ENCODE measurements at places on chromosomes 7 and 10. TPM values are rescaled to one million over a fixed set of nuclear protein-coding genes. Genes with fewer than 3 reads are reported as not detected.
A peak's percentile ranks its signal among the peaks of the same experiment; 100 is the strongest.

The ADO gene
- 15.3 TPM for polyA plus RNA-seq

DNA sequence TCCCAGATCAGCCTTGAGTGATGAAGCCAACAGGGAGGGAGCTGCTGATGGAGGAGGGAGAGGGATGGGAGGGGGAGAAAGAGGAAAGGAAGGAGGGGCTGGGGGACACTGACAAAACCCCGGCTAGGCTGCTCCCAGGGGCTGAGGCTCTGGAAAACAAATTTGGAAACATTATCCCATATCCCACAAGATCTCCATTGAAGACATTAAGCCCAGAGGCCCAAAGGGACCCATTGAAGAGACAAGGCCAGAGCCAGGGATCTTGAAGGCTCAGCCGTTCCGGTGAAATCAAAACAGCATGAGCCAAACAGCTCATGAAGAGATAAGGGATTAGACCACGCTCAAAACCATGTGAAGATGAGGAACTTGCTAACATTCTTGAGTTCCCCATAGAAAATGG, 184.3 kb upstream of the ITGB1 start:
- no peak for DNase-seq

DNA sequence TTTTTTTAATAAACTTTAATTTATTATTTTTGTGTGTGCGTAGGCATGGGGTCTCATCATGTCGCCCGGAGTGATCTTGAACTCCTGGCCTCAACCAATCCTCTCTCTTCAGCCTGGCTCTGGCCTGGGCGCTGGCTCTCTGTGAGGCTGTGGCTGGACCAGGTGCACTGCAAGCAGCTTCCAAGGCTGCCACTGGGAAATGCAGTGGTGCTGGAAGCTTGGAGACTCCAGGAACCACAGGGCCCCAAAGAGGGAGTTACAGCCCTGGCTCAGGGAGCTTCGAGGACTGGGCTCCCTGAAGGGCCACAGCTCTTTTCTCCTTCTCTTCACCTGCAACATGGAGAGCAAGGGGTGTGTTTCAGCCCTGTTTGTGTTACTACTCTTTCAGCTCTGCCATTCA, 36.7 kb upstream of the BNIP3 start:
- DNase-seq, result no peak

The ELOVL3 gene
- polyA plus RNA-seq, result 0.34 TPM

DNA sequence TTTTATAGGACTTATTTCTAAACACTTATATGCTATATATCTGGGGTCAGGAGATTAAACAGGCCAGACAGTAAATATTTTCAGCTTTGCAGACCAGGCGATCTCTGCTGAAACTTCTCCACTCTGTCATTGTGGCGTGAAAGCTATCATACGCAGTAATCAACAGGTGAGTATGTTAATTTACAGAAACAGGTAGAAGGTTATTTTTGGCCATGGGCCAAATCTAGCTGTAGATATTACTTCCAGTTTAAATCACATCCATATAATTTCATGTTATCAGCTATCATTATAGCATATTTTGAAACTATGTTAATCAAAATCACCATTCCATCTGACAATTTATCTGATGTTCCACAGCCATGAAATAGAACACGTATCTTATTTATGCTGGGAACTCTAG, 67.8 kb downstream of the GPR37 start:
- DNase-seq, result no peak

The CLDN3 gene
- not detected for polyA plus RNA-seq

- no peak for DNase-seq
Measured at GRCh38 chr7:79180533-79180932, 272.9 kb downstream of the MAGI2 start.

DNA sequence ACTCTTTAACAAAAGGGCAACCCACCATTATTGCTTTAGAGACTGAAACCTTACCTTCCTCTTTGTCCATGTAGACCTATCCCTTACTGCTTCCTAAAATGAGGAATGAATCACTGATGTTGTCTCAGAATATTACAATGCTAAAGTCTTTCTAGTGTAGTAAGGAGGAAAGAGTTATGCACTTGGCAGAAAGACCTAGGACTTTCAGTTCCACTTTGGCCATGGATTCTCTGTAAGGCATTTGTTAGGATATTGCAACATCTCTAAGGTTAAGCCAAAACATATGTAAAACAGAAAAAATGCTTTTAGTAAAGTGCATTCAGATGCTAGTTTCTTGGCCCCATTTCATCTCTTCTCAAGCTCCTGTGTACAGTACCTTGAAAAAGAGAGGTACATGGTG, 230.9 kb downstream of the PARD3 start:
- peak; percentile 81 for DNase-seq

The CPA4 gene
- 54.9 TPM for polyA plus RNA-seq

The HACD1 gene
- polyA plus RNA-seq, result 45.4 TPM

- DNase-seq, result no peak
Measured at GRCh38 chr10:27099448-27099847, 846 bp downstream of the ANKRD26 start.

GRCh38 chr7:142945001-142945400, 5.7 kb downstream of the LLCFC1 start:
- DNase-seq, result no peak

GRCh38 chr7:110541962-110542361, 549.0 kb upstream of the LRRN3 start:
- peak; percentile 85 for DNase-seq

DNA sequence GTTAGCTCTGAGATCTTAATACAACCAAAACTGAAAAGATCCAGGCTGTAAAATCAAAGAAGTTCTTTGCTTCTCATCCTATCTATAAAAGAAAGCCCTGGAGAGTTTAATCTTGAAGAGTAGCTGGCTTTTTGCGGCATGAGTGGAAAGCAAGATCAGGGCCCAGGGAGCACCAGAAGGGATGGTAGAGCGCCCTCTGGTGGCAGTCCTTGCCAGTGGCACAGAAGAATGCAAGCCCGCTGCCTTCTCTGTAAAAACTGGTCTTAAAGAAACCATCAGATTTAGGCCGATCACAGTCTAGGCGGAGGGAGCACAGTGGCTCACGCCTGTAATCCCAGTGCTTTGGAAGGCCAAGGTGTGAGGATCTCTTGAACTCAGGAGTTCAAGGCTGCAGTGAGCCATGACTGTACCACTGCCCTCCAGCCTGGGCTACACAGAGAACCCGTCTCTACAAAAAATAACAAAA, 35.6 kb downstream of the CPN1 start:
- DNase-seq, result peak; percentile 23

- no peak for DNase-seq
Measured at GRCh38 chr7:36661135-36661840, 63.0 kb downstream of the AOAH start.

DNA sequence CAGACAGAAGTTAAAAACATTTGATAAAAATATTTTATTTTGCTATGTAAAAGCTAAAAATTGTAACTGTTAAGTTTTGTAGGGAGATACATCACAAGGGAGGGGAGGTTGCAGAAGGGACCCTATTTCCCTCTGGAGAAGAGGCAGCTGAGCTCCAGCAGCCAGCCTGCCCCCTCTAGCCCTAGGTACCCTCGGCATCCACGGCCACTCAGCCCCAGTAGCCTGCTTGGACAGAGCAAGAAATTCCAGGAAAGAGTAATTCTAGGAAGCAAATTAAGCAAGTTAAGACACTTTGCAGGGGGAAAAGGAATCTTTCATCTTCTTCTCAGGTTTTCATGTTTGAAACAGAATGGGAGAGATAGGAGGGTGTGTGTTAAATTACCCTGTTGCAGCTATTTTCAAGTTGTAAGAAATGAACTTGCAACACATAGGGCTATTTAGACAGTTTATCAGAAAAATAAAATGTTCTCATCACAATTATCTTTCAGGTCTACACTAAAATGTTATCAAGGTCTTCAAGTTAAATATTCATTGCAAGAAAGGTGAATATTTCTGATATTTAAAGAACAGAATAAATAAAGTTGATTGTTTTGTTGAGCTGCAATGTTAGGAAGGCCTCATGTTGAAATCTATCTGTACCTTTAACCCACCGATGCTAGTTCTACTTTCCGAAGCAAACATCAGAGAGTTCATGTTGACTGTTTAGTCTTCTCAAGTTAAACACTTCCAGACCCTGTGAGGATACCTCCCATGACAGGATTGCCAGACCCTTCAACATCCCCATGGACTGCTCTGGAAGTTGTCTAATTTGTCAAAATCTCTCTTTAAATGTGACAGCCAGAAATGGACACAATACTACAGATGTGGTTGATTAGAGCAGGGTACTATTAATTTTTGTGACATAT, 5.5 kb downstream of the SGCE start:
- no peak for DNase-seq

- DNase-seq, result no peak
Measured at GRCh38 chr10:2143213-2143835, 406.0 kb upstream of the ADARB2 start.

DNA sequence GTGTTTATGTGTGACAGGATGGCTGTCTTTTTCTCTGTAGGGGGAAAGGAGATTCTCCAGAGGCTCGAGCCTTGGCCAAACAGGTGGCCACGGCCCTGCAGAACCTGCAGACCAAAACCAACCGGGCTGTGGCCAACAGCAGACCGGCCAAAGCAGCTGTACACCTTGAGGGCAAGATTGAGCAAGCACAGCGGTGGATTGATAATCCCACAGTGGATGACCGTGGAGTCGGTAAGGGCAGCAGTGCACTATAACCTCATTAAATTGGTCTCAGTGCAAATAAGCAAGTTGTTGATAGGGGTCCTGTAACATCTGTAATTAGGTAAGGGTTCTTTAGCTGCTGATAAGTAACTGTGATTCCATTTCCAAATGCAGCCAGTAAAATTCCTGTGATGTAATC, 56.4 kb downstream of the AP3M1 start:
- DNase-seq, result no peak

The XRCC2 gene
- 1.6 TPM for polyA plus RNA-seq

GRCh38 chr7:10860516-10860915, 113.2 kb upstream of the PHF14 start:
- no peak for DNase-seq

DNA sequence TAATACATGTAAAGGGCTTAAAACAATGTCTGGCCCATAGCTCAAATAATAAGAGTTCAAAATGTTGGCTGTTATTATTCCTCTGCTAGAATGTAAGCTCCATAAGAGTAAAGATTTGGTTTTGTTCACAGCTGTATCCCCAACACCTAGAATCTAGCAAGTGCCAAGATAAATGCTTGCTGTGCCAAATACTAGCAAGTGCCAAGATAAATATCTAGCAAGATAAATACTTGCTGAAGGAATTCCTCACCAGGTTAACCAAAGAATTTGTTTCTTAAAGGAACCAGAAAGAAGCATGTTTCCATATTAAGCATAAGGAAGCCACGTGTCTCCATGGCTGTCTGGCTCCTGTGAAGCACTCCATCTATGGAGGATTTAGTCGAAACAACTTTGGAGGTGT, 235.2 kb upstream of the SP4 start:
- no peak for DNase-seq

- no peak for DNase-seq
Measured at GRCh38 chr7:155709453-155709852, 65.0 kb downstream of the RBM33 start.

DNA sequence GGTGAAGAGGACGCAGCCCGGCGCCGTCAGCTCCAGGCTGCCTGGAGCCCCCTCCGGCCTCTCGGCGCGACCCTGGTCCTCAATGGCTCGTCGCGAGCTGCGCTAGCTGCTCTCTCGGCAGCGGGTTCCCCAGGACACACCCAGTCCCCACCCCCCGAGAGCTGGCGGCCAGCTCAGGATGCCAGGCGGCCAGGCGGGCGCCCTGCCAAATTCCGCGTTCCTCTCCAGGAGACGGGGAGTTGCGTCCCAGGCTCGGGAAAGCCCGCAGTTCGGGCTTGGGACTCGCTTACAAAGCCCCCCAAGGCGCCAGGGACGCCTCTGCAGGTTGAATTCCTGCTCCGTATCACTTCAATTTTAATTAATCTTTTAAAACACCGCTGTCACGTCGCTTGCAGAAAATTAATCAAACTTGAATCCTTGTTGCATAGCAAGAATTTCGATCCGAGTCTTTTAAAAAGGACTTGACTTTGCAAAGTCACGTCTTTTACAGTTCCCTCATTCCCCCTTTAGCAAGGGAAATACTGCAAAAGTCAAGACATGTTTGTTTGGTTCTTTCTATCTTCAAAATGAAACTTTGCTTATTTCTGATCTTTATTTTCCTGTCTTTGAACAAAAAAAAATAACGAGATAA, 28.2 kb downstream of the SKIDA1 start:
- no peak for DNase-seq

DNA sequence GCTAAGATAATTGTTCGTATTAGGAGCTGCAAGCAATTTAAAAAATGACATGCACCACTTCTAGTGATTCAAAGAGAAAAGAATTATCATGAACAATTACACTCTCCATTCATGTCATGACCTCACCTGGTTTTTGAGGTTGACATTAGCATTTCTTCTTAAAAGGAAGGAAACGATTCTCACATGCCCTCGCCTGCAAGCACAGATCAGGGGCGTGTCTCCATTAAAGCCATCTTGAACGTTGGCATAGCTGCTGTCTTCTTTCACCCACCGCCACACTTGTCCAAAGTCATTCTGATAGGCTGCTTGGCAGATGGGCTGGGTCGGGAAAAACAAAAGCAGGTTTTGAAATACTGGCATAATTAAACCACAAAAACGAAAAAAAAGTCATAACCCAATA, 19.9 kb downstream of the ANKRD22 start:
- DNase-seq, result no peak

GRCh38 chr10:116197946-116198675, 74.9 kb downstream of the GFRA1 start:
- no peak for DNase-seq

GRCh38 chr10:49612513-49613164, 1.2 kb upstream of the CHAT start:
- no peak for DNase-seq

GRCh38 chr10:130637089-130637676, 501.0 kb downstream of the GLRX3 start:
- DNase-seq, result no peak

The LYZL1 gene
- polyA plus RNA-seq, result not detected

DNA sequence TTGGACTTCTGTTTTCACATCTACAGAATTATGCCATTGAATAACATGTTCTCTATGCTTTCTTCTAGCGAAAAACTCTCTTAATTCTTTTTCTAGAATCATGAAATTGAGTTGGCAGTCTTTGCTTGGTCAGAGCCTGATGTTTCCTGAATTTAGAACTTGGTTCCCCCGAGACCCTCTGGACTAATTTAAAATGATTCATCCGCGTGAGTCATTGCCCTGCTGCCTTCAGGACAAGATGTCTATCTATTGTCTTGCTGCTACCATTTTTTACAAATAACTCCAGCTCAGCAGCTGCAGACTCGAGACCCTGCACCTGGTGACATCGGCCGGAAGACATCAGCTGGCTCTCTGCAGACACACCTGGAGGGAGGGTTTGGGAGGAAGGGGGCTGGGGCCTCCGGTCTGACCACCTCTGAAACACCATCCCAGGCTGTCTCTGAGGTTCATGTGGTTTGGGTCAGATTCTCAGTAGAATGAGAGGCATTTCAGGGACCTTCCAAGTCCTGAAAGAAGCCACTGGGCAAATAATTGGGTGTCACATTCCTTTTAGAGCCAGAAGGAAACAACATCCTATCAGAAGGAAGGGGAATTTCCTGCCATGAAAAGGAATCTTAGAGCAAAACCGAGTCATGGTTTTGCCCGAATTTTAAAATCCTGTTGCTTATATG, 20.9 kb upstream of the KLF6 start:
- no peak for DNase-seq

The ITPRID1 gene
- polyA plus RNA-seq, result not detected

GRCh38 chr10:74841265-74841973, 15.0 kb downstream of the KAT6B start:
- DNase-seq, result no peak

All from BJ (cell line).